ENCODE measurements at places on chromosomes 5 and 9.
A peak's percentile ranks its signal among the peaks of the same experiment; 100 is the strongest.

DNA sequence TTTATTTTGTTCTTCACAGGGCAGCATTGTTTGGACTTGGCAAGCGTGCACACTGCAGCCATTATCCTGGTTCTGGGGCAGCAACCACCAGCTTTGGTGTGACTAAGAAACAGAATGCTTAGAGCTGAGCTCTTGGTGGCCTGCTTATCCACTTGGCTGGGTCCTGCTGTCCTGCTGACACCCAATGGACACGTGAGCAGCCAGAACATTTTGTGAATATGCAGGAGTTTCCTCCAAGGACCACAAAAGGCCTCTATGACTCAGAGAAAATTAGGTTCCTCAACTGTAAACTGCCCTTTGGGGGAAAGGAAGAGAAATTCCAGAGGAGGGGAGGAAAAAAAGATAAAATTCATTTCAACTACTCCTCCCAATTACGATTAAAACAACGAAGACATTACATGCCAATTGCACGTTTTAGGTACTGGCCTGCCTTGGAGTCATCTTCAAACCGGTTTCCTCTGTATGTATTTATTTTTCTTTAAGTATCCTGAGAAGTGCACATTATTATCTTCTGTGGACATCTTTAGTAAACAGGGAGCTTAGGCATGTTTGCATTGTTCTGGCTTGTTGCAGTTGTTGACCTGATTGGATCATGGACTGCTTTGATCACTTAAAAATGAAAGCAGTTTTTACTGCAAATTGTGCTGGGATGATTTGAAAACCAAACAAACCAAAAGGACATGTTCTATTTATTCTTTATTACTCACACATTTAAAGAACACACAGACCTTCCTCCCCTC, 82.3 kb upstream of the TLE4 start:
- peak; percentile 35 for DNase-seq

DNA sequence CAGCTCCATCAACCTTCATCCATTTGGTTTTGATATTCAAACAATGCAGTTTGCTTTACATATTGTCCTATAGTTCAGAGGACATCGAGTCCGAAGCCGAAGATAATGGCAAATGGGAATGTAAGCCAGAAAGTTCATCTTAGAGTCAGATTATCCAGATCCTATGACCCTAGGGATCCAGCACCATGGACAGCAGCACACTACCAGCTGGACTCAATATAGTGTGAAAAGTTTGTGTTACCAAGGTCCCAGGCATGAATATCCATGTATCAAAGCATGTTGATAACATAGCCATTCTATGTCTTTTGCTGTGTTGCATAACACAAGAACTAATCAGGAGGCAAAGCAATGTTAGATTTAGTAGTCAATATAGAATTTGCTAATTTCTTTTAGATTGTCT, 46.3 kb downstream of the FSTL4 start:
- DNase-seq, result peak; percentile 57

DNA sequence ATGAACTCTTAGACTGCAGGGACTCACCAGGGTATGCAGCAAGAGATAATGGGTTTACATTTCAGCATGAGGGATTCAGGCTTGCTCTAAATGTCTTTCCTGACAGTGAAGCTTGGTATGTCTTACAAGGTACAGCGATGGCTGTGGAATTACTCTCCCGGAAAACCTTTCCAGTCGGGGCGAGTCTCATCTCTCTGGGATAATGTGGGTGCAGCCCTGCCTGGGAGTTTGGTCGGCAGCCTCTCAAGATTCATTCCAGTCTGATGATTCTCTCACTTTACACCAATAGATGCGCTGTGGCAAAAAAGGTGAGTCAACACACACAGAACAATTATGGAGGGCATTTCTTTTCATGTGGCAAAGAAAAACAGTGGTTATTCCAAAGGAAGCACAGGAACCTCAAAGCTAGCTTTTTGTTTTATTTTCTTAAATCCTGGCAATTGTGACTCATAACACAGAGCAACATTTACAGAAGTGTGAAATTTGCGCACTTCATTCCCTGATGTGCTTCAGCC, 190.3 kb downstream of the DCP2 start:
- peak; percentile 97 for DNase-seq

GRCh38 chr5:111486926-111487325, 25.4 kb downstream of the STARD4 start:
- no peak for DNase-seq

DNA sequence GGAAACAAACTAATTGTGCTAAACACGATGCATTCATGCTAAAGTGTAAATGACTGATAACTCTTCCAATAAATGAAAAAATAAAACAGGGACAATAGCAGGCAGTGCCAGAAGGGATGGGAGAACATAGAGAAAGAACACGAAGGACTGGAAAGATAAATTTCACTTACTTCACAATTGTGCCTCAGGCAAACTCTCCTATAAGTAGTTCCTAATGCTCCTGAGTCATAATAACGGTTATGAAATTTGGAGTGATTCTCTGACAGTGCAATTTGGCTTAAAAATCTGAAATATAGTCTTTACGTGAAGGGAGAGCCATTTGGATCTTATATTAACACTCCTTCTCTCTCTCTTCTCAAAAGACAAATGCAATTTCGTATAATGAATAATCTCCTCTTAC, 2218.5 kb downstream of the MAT2B start:
- peak; percentile 26 for DNase-seq

DNA sequence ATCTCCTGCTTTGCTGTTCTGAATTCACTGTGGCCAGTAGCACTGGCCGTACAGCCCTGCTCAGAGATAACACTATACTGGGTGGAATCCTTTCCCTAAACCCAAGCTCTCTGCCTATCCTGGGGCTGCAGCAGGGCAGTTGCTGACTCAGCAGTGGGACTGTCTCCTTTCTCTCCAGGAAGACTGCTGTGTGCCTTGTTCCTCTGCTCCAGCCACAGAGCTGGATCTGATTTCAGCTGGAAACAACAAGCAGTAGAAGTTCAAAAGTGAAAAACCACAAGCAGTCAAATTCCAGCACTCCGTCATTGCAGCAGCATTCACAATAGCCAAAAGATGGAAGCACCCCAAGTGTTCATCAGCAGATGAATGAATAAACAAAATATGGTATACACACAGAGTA, 105.0 kb downstream of the FBXL7 start:
- DNase-seq, result no peak

DNA sequence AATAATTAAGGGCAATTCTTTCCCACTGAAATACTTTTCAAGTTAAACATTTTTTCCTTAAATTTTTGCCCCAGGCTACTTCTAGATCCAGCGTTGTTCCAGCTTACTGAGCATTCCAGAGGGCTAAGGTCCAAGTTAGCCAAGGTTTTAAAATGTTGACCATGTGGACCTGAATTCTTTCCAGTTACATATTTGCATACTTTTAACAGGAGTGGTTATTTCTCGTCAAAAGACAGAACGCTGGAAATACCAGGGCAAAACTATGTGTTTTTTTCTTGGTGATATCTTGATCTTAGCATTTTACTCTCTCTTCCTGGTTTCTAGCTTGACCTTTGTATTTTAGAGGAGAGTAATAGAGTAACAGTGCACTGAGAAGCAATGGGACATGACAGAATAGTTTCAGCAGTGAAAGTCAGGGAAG, 32.8 kb downstream of the TMC1 start:
- DNase-seq, result peak; percentile 47

DNA sequence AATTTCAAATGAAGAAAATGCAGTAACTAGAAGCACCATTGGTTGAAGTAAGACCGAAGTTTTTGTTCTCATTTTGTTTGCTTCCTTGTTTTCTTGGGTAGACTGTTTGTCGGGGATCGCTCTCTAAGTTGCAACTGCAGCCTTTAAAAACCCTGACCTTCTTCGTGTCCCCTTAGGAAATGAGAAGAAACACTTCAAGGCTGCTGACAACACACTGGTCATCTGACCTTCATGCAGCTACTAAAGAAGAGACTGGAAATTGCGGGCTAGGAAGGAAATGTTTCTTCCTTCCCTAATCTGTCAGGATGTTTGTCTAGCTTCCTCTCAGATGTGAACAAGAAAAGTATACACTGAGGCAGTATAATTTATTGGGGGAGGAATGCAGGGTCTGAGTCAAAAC, 50.7 kb upstream of the CHSY3 start:
- no peak for DNase-seq

- DNase-seq, result no peak
Measured at GRCh38 chr5:82982846-82983245, 94.3 kb downstream of the TMEM167A start.

DNA sequence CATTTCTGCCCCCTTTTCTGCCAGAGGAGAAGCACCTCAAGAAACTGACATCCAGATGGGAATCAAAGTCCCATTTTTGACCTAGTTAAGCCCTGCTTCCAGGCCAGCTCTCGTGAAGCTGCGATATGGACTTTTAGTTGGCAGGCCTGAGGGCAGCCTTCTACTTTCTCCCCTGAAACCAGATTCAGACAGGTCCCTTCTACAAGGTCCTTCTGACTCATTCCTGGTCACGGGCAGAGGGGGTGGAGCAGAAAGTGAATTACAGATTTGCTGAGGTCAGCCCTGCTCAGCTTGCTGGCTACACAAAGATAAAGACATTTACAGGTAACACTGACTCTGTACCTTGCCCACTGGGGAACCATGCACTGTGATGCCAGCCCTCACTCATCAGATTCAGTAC, 52.8 kb upstream of the TUT7 start:
- DNase-seq, result peak; percentile 71

DNA sequence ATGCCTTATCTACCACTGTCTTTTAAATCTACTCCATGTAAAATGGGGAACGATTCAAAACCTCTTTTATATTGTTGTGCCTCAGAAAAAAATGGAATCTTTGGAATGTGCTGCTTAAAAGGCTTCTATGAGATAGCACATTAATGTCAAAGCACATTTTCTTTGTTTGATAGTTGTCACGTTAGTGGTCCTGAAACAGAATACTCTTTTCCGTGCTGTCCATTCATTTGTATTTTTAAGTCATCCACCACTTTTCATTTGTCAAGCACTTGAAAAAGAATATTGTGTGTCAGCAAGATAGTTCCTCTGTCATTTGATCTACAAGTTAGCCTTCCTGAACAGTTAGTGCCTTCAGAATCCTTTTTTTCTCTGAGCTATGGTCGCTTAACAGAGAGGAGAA, 246.9 kb downstream of the MAST4 start:
- no peak for DNase-seq

- DNase-seq, result no peak
Measured at GRCh38 chr5:113520429-113520828, 6.9 kb downstream of the YTHDC2 start.

- no peak for DNase-seq
Measured at GRCh38 chr5:166058660-166059059, 2232.8 kb upstream of the WWC1 start.

GRCh38 chr5:101611039-101611438, 685.0 kb downstream of the SLCO4C1 start:
- no peak for DNase-seq

- no peak for DNase-seq
Measured at GRCh38 chr5:132300577-132301343, 6.6 kb downstream of the SLC22A4 start.

- DNase-seq, result no peak
Measured at GRCh38 chr9:3125602-3126405, 281.9 kb upstream of the PUM3 start.

- DNase-seq, result no peak
Measured at GRCh38 chr5:14879937-14880589, 8.5 kb upstream of the ANKH start.

GRCh38 chr5:29992248-29992647, 1201.2 kb upstream of the CDH6 start:
- no peak for DNase-seq

DNA sequence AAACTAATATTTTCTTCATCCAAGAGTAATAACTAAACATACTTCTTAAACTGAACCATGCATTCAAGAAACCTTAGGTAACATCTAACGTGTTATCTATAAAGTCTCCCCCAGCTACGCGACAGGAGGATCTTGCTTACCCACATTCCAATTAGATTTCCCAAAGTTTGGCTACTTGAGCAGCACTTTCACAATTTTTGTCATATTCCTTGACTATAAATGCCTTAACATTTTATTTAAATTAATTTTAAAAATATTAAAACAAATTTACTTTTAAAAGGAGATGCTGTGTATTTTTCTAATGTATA, 25.3 kb upstream of the IFNE start:
- DNase-seq, result no peak

DNA sequence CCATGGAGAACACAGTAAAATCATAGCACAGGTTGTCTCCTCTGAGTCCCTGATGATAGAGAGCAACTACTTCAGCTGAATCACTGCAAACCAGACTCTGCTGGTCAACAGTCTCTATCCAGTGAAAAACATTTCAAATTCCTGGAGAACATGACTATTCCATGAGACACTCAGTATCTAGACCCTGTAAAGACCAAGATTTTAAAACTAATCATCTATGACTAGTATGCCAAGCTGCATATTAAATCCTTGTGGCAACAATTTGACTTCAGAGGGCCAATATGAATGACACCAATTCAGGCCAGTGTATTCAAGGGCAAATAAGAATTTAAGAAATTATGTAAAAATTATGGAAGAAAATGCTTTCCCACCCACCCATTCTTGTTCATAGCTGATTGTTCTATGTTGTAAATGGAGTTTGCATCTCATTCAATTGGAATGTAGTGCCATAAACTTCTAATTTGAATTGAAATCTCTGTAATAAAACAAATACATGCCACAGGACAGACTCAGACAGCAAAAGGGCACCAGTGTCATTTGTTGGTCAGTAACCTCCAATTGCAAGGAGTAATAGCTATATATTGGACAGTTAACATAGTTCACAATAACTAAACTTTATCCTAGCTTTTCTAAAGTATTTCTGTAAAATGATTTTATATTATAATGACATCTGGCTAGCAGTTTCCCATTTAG, 80.1 kb upstream of the LPAR1 start:
- no peak for DNase-seq

GRCh38 chr9:127783111-127784008, 2.5 kb upstream of the CDK9 start:
- DNase-seq, result no peak

GRCh38 chr5:35561396-35561795, 56.3 kb upstream of the SPEF2 start:
- DNase-seq, result no peak

- no peak for DNase-seq
Measured at GRCh38 chr5:171639205-171639621, 146.4 kb upstream of the SMIM23 start.

DNA sequence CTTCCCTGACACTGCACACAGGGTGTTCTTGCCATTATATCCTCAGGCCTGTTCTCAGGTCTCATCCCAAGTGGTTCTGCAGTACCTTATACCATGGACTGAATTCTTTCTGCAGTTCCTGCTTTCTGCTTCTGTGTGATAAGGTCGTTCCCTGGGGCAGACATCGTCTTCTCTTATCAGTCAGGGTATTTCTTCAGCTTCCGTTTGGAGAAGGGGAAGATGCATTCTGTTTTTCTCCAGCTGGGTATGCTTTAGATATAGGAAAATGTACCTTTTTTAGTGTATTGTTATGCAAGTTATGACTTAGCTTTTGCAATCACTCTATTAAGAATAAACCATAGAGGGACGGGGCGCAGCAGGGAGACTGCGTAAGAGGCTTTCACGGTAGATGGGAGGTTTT, 31.1 kb downstream of the RALGPS1 start:
- no peak for DNase-seq

DNA sequence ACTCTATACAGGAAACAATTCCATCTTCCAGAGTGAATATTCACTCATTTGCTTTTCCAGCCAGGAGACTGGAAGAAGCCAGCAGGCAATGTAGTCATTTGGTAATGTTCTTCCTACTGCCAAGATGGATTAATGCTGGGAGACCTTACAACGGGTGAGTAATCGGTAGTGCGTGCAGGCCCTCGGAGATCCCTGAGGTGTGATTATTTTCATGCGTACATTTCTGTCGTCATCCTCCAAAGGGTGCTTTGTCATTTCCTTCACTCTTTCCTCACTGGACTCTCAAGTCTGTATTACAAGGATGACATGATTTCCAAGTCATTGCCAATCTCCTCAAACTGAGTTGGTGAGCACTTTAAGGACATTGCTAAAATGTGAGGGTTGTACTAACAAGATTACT, 263.5 kb downstream of the CWC27 start:
- DNase-seq, result no peak
